ENCODE measurements at places on chromosomes 3 and 15. TPM values are rescaled to one million over a fixed set of nuclear protein-coding genes. Genes with fewer than 3 reads are reported as not detected.

The CCNB2 gene
- 75.1 TPM for total RNA-seq

The B3GNT5 gene
- 1.7 TPM for total RNA-seq

DNA sequence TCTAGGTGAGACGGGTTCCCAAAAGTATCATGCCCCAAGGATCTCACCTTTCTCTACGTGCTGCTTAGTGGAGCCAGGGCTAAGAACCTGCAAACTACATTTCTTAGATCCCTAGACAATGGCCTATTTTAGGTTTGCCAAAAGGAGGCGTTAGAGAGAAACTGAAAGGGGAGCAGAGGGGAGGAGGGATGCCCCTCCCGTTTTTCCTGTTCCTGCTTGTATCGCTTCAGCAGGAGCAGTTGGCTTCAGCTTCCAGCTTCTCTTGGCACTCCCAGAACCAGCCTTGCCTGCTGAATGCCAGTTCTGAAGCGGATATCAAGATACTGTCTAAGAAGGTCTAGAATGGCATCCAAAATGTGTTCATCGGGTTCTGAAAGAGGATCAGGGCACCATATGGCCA lies 58.4 kb upstream of the ABHD17C start:
- no peak overlapping the region for H3K27ac ChIP-seq
- no peak for DNase-seq
- H3K4me3 ChIP-seq, result no peak overlapping the region
- no peaks in the 10 kb centered on the region for H3K36me3 ChIP-seq
- H3K4me1 ChIP-seq, result no peaks in the 10 kb centered on the region

The IQCF5 gene
- total RNA-seq, result not detected

The KNG1 gene
- total RNA-seq, result 0.14 TPM
